ENCODE measurements at places on chromosomes 5 and 9.
A peak's percentile ranks its signal among the peaks of the same experiment; 100 is the strongest.

DNA sequence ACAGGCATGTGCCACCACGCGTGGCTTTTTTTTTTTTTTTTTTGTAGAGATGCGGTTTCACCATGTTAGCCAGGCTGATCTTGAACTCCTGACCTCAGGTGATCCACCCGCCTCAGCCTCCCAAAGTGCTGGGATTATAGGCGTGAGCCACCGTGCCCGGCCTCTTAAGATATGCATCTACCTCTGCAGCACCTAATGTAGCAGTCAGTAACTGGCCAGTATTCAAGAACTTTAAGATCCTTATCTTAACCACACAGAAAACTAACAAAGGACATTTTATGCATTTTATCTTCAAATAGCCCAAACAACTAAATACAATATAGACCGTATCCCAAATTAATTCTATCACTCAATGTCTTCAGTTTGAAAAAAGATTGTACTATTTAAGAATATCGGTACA is 618.7 kb downstream of the TLE1 start:
- no peak for DNase-seq

- no peak for DNase-seq
Measured at GRCh38 chr9:85432599-85432998, 309.2 kb downstream of the AGTPBP1 start.

DNA sequence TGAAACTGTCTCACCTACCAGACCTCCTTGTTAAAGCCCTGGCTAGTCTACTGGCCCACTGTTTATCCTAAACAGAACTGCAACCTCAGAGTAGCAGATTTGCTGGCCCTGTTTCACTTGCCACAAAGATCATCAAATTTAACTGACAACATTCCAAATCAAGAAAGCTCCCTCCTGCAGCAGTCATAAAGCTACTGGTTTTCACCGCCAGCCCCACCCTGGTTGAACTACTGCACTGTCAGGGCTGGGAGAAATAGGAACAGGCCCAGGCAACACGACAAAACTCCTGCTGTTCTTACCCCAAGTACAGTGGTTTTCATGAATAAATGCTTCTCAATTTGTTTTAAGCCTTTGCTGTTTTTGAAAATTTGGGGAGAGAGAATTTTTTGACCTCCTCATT is 63.0 kb downstream of the NR6A1 start:
- DNase-seq = no peak

- no peak for DNase-seq
Measured at GRCh38 chr5:66653325-66653724, 57.1 kb downstream of the MAST4 start.

DNA sequence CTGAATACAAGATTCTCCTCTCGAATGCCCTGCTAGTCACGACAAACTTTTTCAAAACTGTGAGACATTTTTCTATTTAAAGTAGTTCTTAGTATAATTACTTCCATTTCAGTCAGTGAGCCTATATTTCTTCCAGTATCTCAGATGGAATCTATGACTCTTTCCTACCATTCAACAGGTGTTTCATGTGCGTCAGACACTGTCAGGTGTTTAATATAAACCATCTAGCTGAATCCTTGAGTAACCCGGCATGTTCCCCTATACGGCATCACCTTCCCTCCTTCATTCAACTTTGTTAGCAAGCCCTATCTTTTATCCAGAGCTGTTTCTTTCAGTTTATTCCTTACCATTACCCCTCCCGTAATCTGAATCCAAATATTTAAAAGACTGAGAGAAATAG is 418.8 kb downstream of the RAB3C start:
- DNase-seq = no peak

GRCh38 chr5:4868140-4868735 is 271.9 kb upstream of the ADAMTS16 start:
- peak; percentile 63 for DNase-seq

GRCh38 chr9:91034521-91034920 is 232.9 kb downstream of the SYK start:
- DNase-seq = no peak

DNA sequence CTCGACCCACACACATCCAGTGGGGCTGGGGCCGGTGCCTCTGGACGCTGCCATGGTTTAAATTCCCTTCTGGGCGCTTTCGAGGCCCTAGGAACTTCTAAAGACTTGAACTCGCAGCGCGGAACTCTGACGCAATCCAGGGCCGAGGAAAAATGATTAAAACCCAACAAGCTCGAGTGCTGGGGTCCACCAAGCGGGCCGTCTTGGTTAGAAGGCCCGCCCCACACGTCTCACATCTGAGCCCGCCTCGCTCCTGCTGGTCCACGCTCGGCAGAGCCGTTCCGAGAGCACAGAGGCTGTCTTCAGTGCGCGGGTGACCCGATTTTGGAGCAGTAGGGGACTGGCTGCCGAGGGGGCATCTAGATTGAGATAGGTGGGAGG is 1.5 kb downstream of the CRHBP start:
- DNase-seq = no peak

GRCh38 chr5:10577371-10578292 is 13.8 kb downstream of the ANKRD33B start:
- DNase-seq = no peak

GRCh38 chr5:151740958-151741373 is 17.5 kb downstream of the ATOX1 start:
- DNase-seq = no peak

GRCh38 chr9:70530716-70531115 is 116.3 kb upstream of the KLF9 start:
- DNase-seq = no peak

DNA sequence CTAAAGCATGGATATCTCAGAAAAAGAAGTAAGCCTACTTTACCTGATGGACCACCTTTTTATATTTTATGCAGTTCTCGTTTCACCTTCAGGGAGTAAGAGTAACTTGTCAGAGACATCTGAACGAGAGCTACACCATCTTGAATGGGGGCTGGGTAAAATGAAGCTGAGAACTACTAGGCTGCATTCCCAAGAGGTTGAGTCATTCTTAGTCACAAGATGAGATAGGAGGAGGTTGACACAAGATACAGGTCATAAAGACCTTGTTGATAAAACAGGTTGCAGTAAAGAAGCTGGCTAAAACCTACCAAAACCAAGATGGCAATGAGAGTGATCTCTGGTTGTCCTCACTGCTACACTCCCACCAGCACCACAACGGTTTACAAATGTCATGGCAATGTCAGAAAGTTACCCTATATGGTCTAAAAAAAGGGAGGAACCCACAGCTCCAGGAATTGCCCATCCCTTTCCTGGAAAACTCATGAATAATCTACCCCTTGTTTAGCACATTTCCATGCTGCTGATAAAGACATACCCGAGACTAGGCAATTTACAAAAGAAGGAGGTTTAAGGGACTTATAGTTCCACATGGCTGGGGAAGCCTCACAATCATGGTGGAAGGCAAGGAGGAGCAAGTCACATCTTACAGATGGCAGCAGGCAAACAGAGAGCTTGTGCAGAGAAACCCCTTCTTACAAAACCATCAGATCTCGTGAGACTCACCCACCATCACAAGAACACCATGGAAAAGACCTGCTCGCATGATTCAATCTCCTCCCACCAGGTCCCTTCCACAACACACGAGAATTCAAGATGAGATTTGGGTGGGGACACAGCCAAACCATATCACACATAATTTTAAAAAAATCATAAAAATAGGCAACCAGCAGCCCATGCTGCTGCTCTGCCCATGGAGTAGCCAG is 62.5 kb downstream of the GIN1 start:
- no peak for DNase-seq

DNA sequence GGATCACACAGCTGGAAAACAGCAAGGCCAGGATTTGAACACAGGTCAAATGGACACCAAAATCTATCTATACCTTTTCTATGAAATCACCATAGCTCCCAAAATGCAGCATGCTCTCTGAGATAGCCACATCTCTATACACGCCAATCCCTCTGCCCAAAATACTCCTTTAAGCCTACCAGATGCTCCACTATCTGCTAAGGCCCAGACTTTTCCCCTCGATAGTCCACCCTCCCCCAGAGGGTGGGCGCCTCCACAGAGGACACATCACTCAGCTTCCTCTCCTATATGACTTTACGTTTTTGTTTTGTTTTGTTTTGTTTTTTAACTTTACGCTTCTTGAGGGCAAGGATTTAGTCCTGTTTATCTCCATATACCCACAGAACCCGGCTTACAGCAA is 46.8 kb downstream of the MTMR12 start:
- DNase-seq = no peak

DNA sequence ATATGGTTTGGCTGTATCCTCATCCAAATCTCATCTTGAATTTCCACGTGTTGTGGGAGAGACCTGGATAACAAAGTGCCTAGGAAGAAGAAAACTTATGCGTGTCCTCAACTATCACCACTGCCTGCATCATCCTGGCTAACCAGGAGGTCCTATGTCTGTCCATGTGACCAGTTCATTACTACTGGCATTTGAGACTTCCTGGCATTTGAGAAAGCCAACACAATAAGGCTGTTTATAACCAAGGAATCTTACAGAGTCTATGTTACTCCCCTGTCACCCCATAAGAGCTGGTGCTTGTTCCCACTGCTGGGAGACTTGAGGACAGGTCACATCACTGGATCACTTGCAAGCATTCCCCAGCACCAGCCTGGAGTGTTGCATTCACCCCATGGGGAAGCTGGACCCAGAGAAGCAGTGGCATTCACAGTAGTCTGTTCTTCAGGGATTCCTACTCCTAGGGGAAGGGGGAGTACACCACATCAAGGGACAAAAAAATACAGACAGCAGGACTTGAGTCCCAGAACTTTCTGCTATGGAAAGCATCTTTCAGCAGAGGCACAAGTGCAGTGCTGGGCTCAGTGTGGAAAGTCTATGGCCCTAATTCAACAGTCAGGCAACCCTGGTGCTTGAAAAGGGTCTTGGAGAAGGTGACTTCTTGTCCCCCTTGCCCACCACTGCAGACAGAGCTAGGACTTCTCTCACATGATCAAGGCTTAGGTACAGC is 717.1 kb downstream of the SEMA5A start:
- no peak for DNase-seq

GRCh38 chr5:172569861-172570558 is 71.1 kb upstream of the NEURL1B start:
- DNase-seq = no peak

DNA sequence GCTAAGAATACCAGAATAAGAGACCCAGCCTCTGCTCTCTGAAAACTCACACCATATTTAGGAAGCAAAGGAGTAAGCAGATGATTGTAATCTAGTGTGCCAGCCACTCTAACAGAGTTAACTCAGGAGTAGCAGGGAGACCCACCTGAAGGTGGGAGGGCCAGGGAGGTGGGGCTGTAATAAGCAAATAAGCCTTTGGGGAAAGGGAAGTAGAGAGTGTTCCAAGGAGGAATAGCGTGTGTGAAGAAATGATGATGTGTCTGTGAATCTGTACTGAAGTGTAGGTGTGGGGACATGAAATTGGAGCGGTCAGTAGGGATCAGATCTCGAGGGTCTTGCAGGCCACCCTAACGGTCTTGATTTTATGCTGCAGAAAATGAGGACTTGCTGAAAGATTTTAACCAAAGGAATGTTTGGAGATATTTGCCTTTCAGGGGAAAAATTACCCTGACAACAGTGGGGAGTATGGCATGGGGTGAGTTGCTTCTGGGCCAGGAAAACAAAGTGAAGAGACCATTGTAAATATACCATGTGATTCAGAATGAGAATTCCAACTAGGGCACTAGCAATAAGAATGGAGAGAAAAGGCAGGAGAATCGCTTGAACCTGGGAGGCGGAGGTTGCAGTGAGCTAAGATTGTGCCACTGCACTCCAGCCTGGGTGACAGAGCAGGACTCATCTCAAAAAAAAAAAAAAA is 44.1 kb upstream of the FSD1L start:
- no peak for DNase-seq

DNA sequence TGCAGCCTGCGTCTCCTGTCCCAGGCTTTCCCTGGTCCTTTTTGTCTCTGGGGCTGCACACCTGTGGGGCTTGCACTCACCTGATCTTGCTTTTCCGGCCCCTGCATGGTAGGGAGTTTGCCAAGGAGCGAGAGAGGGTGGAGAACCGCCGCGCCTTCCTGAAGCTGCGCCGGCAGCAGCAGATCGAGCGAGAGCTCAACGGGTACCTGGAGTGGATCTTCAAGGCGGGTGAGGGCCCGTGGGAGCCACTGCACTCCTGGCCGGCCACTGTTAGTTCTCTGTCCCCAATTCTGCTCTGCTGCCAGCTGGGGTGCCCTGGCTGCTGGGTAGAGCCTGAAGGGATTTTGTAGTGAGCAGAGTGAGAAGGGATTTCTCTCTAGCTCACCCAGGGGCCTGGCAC is 78.0 kb downstream of the CACNA1B start:
- no peak for DNase-seq

- no peak for DNase-seq
Measured at GRCh38 chr9:98572054-98572627, 136.6 kb downstream of the GABBR2 start.

DNA sequence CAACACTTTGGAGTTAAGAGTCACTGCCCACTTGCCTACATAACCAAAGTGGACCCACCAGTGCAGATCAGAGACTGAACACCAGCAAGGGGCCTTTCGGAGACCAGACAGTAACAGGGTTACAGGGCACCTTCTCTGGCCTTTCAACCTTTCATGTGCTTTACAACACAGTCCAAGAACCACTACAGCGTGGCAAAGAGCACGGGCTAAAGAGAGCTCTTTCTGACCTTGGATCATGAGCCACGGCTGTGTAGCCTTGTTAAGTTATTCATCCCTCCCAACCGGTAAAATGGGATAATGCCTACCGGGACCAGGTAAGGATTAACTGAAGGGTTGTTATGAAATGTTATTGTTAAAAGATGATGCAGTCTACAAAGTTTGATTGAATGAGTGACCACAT is 75.0 kb downstream of the TLE1 start:
- no peak for DNase-seq

DNA sequence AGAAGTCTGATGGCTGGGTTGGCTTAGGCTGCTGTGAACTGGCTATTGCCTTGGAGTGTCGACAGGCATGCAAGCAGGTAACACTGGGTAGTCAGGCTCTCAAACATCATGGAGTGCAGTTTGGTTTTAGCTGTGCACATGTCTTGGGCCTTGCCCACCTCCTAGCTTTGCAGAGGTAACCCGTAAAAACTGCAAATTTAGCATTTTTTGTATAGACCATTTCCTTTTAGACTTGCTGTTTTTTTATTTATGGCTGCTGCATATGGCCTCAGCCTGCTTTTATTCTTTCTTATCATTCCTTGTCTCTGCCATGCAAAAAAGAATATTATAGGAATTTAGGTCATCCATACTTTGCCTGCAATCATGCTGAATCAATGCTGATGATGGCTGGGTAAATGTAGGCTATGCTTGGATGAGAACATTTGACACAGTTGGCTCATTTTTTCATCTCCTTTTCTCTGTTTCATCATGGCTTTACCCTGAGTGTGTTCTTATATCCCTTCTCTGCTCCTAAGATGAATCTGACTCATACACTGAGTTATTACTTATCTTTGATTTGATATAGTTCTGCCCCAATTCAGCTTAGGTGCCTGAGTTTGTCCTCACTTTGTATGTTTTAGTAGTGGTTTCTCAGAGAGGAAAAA is 27.2 kb downstream of the RECK start:
- no peak for DNase-seq

Data from stimulated activated CD4-positive, alpha-beta T cell treated with anti-CD3 and anti-CD28 coated beads, Interleukin-4, amount 100 ng/mL, for 48 hours (primary cell).